CD4-positive, alpha-beta T cell treated with Interleukin-4 for 1 hour (primary cell): ENCODE measurements at places on chromosomes 1 and 21.

GRCh38 chr1:54135436-54136120 is 17.2 kb downstream of the CDCP2 start:
- DNase-seq: no peak

DNA sequence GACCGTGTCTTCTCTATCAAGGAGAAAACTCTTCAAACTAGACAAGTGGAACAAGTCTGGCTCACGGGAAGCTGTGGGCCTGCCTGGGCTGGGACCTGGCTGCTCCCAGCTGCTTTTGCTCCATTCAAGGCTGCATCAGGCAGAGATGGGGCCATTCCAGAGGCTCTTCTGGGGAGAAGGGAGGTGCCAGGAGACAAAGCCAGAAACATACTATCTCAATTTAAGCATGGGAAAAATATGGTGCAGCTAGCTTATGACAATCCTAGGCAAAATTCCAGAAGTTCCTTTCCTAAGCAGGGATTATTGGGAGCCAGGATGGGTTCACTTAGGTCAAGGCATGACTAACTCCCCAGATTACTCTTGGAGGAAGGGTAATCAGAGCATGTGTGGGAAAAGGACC is 90.8 kb upstream of the SLC2A1 start:
- no peak for DNase-seq

GRCh38 chr1:157145076-157145475 is 6.9 kb upstream of the ETV3 start:
- no peak for DNase-seq

DNA sequence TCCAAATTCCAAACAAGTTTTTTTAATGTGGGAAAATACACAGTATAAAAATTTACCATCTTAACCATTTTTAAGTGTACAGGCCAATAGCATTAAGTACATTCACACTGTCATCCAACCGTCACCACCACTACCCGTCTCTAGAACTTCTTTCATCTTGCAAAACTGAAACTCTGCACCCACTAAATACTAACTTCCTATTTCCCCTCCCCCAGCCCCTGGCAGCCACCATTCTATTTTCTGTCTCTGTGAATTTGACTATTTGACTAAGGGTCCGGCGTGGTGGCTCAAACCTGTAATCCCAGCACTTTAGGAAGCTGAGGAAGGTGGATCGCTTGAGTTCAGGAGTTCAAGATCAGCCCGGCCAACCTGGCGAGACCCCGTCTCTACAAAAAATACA is 36.1 kb downstream of the CLSTN1 start:
- DNase-seq: peak; percentile 34

DNA sequence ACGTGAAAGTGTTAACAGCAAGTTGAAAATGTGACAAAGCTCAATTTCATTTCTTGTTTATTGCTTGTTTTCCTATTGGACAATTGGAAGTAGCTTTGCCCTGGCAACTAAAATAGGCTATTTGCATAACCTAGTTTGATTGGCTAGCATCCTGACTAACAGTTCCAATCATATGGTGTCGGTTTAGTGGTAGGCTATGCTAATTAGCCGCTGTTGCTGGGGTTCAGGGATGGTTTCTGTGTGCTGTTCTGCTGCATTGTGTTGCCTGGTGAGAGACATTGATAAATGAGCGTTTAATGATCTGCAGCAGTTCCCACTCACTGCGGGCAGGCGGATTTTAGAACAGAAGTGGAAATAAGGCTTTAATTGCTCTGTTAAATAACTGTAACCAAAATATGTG is 68.5 kb downstream of the DYRK1A start:
- DNase-seq: peak; percentile 82

DNA sequence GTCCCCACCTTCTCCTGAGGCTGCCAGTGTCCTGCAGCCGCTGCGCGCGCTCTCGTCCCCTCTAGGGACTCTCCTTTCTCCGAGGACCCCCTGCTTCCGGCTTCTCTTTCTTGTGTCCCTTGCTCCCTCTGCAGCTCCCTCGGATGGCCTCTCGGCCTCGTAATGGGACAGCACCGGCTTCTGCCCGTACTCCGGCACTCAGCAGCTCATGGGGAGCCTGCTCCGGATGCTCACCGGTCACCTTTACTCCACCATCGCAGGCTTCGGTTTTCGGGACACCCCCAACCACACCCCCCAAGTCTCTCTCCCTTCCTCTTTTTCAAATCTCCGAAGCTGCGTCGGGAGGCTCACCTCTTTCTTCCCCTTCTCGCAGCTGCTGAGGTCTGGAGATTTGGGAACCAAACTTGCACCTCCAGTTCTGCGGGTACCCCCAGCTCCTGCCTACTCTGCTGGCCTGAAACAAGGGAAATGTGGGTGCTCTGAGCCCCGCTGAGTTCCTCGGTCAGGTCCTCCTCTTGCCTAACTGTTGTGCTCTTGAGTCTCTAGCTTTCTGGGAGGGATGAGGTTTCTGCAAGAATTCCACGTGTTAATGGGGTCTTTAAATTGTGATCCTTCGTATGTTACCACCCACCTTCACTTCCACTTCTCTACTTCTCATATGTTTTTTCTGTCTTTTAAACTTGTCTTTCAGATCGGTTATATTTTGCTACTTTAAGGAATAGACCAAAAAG is 930 bp downstream of the CDC14A start:
- peak; percentile 56 for DNase-seq
